Body of pancreas (tissue), 4 donors: ENCODE measurements at places on chromosomes 6 and 20.
A peak's percentile ranks its signal among the peaks of the same experiment; 100 is the strongest.

DNA sequence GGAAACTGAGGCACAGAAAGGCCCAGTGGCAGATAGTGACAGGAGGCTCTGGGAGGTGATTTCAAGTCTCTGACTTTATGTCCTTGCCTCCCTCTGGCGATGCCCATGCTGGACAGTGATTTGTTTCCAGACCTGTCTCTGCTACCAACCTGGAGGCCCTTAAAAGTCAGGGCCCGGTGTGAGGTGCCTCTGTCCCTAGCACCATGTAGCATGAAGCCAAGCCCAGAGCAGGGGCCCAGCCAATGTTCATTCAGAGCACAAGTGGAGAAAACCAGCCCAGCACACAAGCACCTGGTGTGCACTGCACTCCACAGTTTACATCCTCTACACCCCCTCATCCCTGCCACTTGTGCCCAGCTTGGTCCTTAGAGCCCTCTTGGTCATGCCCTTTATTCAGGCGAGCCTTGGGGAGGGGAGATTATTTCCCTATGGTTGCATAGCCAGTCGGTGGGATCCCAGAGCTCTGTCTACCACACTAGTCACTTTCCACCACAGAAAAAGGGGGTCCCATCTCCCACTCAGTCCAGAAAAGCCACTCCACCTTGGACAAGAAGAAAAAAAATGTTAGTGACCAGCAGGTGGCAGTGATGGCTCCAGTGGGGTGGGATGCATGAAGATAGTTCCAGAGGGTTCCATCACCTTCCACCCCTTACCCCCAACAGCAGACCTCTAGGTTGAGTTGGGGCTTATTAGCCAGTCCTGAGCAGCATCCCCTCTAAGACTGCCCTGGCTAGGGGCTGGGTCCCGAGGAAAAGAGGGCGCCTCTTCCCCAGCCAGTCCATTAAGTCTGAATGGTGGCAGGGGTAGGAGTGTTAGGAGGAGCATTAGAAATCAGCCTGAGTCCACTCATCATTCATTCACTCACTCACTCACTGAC is 30.9 kb downstream of the KIAA1755 start:
- no peak for DNase-seq

- no peak for DNase-seq
These were observed 53.7 kb upstream of the ZNF217 start for GRCh38 chr20:53647286-53647821.

DNA sequence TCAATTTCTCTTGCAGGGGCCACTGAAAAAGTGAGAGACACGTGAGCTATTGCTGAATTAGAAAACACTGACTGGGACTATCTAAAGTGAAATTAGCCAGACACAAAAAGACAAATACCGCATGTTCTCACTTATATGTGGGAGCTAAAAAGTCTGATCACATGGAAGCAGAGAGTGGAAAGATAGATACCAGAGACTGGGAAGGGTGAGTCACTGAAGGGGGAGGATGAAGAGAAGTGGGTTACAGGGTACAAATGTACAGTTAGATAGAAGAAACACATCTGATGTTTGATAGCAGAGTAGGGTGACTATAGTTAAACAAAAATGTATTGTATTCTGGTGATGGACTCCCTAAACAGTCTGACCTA is 13.4 kb downstream of the CST3 start:
- DNase-seq: no peak

- no peak for DNase-seq
These were observed 228.5 kb downstream of the SLC24A3 start for GRCh38 chr20:19440660-19441527.

DNA sequence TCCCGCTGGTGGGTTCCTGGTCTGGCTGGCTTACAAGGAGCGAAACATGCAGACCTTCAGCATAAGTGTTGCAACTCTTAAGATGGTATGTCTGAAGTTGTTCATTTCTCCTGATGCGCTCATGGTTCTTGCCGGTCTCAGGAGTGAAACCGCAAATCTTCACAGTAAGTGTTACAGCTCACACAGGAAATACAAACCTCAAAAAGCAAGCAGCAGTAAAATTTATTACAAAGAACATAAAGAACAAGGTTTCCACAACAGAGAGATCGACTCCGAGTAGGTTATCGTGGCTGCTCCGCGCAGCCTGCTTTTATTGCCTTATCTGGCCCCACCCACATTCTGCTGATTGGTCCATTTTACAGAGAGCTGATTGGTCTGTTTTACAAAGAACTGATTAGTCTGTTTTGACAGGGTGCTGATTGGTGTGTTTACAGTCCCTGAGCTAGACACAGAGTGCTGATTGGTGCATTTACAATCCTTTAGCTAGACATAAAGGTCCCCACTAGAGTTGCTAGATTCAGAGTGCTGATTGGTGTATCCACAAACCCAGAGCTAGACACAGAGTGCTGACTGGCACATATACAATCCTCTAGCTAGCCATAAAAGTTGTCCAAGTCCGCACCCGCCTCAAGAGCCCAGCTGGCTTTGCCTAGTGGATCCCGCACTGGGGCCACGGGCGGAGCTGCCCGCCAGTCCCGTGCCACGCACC is 39.2 kb downstream of the TRIM27 start:
- no peak for DNase-seq

GRCh38 chr6:147132889-147133288 is 71.3 kb upstream of the STXBP5 start:
- DNase-seq: no peak

- peak; percentile 68 for DNase-seq
These were observed 143.2 kb downstream of the PREX1 start for GRCh38 chr20:48684501-48685041.

DNA sequence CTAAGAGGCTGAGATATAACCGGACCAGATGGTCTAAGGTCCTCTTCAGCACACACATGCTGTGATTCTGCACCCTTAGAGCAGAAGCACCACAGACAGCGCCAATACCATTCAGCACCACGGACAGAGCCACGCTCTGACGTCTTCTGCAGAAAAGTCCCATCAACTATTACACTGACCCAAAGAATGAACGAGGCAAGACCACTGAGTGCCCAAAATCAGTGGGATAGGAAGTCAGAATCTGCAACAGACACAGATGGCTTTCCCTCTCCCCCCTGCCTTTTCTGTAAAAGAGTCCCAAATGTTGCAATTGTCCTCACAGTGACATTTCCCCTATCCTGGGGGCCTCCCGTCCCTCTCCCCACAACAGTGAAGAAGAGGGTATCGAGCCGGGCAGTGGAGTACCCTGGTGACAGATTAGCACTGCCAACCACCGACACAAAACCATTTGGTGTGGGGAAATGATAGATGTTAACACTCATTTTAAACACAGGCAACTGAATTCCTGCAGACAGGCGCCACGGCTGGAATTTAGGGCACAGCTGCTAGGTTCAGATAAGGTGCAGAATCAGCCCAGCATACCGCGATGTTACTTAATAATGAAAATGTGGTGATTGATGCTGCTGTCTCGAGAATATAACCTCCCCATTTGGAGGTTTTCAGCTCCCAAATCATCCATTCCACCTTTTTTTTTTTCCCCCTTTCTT is 66.6 kb upstream of the CTNNBL1 start:
- DNase-seq: peak; percentile 39

DNA sequence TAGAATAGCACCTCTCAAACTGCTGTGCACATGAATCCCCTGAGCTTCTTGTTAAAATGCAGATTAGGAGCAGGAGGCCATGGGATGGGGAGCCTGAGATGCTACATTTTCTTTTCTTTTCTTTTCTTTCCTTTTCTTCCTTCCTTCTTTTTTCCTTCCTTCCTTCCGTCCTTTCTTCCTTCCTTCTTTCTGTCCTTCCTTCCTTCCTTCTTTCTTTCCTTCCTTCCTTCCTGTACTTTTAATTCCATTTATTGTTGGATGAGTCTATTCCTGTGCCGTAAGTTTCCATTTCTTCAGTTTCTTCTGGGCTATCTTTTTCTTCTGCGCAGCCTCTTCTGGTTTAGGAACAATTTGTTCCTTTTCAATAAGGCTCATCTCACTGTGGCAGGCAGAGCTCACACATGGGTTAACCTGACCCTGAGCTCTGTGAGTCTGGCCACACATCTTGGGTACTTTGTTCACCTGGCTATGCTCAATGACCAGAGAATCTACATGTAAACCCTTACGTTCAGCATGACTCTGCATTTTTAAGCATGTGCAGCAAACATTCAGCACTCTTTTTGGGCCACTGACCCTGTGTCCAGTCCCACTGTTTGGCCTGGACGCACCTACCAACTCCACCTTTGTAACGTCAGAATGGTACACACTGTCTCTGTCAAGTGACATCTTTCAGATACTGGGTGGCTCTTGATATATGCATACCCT is 114.7 kb upstream of the INSM1 start:
- DNase-seq: no peak

GRCh38 chr6:136784910-136785746 is 7.1 kb downstream of the MAP3K5 start:
- peak; percentile 59 for DNase-seq

DNA sequence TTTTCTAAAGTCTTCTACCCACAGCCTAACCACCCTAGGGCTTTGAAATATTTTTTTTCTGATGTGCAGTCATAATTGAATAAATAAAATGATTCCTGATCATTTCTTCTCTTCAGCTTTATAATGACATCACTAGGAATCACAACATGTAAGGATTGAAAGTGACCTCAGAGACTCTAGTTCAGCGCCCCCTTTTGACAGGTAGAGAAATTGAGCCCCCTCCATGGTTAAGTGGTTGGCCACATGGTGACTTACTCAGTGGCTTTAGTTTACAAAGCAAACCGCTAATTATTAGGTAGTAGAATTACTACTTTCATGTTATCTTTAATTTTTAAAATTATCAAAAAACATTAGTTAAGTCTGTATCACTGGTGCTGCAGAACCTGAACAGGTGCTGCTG is 13.3 kb upstream of the SLC2A12 start:
- DNase-seq: no peak

DNA sequence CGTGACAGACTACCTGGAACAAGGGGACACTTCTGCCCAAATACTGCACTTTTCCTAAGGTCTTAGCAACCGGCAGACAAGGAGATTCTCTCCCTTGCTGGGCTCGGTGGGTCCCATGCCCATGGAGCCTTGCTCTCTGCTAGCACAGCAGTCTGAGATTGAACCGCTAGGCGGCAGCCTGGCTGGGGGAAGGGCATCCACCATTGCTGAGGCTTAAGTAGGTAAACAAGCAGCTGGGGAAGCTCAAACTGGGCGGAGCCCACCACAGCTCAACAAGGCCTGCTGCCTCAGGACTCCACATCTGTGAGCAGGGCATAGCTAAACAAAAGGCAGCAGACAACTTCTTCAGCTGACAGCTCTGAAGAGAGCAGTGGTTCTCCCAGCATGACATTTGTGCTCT is 87.8 kb upstream of the ASCC3 start:
- no peak for DNase-seq

DNA sequence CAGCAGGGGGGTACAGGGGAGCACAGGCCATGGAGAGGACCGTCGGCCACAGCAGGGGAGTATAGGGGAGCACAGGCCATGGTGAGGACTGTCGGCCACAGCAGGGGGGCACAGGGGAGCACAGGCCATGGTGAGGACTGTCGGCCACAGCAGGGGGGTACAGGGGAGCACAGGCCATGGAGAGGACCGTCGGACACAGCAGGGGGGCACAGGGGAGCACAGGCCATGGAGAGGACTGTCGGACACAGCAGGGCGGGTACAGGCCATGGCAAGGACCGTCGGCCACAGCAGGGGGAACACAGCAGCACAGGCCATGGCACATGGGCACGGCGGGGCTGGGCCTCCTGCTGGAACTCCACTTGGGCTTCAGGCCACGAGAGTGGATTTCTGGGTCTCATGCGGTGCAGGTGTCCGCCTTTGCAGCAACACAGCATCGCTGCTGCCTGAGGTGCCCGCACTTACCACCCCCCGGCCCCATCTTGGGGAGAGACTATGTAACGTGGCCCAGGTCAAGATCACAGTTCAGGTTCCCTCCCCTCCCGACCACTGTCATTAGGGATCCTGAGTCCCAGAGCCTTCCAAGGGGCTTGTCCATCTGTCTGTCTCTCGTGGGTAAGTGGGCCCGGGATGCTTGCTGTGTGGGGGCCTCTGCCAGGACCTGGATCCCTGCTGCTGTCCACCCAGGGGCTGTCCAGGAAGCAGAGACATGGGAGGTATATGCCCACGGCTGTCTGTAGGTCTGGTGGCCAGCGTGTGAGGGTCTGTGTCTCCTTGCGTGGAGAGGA is 2.5 kb downstream of the NPBWR2 start:
- DNase-seq: peak; percentile 3

DNA sequence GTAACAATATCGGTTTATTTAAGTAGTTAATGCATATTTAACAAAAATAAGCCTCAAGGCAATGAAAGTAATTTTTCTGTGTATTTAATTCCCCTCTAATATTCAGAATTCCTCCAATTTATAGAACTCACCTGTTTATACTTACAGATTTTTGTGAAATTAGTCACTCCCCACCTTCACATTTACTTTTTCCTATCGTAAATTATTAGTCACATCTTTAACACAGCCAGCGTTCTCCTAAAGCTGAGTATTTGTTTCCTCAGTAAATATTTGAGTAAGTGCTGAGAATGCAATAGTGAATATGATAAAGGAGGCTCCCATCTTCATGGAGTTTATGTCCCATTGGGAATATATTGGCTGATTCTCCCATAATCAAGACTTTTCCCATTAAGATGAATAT is 88.0 kb downstream of the SYCP2 start:
- DNase-seq: no peak

- no peak for DNase-seq
These were observed 18.5 kb upstream of the FOXC1 start for GRCh38 chr6:1591243-1591642.

DNA sequence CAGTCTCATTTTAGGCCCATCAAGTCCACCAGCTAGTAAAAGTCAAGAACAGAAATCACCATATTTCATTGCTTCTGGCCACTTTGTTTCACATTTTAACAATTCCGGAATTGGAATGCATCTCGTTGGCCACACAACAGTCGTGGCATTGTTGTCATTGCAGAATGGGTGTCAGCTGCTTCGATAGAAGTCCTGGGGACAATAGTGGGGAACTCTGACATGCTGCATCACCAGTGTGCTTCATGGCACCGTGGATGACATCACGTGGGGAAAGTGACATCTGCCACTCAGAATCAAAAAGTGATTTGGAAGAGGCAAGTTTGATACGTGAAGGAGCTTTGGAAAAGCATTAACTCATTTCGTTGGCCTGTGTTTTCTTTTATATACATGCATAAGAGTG is 43.8 kb upstream of the XRN2 start:
- no peak for DNase-seq

- no peak for DNase-seq
These were observed 63.0 kb upstream of the NCOA3 start for GRCh38 chr20:47438464-47439381.

DNA sequence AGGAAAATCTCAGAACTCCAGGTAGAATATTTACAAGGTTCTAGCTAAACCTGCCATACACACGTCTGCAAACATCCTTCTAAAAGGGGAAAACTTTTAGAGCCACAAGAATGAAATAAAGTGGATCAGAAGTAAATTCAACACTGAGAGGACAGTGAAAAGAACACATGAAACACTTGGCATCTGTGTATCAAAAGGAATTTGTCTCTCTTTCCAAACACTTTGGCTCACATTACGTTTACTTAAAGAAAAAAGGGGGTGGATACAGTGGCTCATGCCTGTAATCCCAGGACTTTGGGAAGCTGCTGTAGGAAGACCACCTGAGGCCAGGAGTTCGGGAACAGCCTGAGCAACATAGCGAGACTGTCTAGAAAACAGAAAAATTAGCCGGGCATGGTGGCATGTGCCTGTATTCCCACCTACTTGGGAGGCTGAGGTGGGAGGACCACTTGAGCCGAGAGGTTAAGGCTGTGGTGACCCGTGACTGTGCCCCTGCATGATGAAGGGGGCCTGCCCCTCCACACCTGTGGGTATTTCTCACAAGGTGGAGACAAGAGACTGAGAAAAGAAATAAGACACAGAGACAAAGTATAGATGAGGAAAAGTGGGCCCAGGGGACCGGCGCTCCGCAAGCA is 35.4 kb downstream of the NINL start:
- no peak for DNase-seq

- DNase-seq: no peak
These were observed 154.0 kb upstream of the LAMP5 start for GRCh38 chr20:9360431-9360830.
